ENCODE measurements at places on chromosomes 5 and 9.

- DNase-seq, result no peak
Observed at GRCh38 chr5:105931881-105932421, 1738.8 kb downstream of the EFNA5 start.

- DNase-seq, result no peak
Observed at GRCh38 chr9:69627281-69627680, 44.9 kb downstream of the APBA1 start.

GRCh38 chr9:130198501-130199179, 26.4 kb downstream of the NCS1 start:
- no peak for DNase-seq

GRCh38 chr5:64742821-64743220, 25.7 kb downstream of the SREK1IP1 start:
- no peak for DNase-seq

GRCh38 chr5:93607367-93608258, 24.6 kb downstream of the NR2F1 start:
- DNase-seq, result no peak

DNA sequence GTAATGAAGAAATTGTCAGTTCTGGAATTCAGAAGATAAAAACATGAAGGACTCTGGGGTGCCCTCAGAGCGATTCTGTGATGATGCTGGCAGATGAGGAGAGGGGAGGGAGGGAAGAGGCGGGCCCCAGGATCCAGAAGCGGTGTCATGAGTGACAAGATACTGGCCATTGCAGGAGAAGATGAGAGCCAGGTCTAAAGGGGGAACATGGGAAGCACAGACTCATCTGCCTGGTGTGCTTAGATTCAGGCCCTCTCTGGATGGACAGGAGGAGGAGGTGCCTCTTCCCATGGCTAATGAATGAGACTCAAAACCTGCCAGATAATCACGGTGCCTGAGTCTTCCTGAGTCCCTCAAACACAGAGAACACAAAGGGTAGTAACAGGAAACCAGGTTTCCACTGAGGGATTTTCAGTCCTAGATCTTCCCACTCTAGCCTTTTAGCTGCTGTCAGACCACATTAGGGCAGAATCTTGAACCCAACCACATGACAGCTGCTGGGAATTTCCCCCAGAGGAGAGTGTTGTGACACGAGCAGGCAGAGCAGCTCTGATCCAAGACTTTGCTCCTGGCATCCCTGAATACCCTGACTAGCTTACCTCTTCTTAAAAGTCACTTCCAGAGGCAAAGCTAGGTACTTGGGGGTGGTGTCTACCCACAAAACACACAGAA, 28.2 kb upstream of the HSPA9 start:
- no peak for DNase-seq

DNA sequence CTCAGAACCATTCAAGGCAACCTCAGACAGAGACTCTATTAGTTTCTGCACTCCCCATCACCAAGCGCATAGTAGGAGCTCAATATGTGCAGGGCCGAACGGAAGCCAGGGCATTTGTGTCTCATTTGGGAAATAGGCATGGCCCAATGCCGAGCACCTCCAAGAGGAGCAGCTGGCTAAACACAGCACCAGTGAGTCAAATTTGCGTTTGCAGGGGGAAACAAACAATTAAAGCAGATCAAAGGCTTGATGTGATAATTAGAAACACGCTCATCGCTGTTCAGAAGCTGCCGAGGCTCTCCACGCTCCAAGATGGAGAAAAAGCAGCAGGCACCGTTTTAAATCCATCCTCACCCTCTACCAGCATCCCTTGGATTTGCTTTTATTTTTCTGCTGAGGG, 225.3 kb downstream of the AGTPBP1 start:
- DNase-seq, result no peak

DNA sequence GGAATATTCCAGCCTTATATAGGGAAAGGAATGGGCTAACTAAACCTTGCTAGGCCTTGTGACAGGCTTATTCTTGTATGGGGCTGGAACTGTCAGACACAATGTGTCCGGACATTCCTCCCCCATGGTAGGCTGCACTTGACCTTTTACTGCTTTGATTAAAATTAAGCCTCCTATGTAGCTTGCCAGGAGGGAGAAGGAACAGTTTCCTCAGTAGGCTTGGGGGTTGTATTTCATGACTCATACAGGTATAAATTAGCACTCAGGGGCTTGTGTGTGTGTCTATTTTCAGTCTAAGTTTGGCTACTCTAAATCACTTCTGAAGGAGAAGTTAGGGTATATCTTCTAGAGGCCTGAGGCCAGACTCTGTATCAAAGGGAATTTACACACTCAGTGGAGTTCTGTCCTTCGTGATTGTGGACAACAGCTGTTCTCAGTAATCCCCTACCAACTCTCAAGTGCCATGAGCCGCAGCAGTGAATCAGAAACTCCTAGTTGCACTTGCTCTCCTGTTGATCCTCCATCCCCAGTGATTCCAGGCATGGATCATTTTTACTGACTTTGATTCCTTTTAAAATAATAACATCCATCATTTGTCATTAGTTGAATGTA, 16.4 kb downstream of the ADAMTS16 start:
- no peak for DNase-seq

- DNase-seq, result no peak
Observed at GRCh38 chr5:34054400-34054729, 11.4 kb upstream of the C1QTNF3 start.
